Gastroesophageal sphincter (tissue), 4 donors: ENCODE measurements at places on chromosomes 11 and 22. TPM values are rescaled to one million over a fixed set of nuclear protein-coding genes. Genes with fewer than 3 reads are reported as not detected.
A peak's percentile ranks its signal among the peaks of the same experiment; 100 is the strongest.

DNA sequence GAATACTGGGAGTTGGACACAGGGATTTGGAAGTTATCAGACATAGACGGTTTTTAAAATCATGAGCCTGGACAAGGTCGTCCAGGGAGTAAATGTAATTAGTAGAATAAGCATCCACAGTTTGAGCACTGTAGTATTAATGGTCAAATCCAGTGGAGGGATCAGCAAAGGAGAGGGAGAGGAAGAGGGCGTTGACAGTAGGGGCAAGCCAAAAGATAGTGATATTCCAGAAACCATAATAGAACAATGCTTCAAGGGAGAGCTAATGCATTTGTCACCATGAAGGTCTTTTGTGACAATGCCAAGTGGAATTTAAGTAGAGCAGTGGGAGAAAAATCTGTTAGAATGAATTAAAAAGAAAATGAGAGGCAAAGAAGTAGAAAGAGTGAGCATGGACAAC lies 68.9 kb upstream of the SLC5A12 start:
- no peak for ATAC-seq

DNA sequence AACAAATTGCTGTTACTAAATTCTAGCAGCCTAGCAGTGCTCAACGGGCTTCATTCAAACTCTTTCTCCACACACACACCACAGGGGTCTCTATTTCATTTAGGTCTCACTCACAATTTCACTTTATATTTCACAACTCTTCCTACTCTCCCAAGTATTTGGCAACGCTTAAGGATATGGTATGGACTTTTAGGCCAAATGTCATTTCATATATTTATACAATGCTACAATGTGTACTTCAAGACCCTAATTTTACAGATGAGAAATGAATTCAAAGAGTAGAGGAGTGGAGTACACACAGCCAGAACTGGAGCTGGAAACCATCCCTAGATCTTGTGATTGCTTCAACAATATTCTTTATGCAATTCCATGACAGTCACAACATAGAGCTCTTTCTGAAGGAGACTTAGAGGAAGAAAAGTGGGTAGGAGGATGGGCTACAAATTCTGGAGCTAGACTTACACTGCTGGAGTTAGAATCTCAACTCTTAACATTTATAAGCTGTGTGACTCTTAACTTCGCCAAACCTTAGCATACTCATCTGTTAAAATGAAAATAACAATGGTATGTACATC lies 2.5 kb upstream of the MS4A13 start:
- no peak for ATAC-seq

DNA sequence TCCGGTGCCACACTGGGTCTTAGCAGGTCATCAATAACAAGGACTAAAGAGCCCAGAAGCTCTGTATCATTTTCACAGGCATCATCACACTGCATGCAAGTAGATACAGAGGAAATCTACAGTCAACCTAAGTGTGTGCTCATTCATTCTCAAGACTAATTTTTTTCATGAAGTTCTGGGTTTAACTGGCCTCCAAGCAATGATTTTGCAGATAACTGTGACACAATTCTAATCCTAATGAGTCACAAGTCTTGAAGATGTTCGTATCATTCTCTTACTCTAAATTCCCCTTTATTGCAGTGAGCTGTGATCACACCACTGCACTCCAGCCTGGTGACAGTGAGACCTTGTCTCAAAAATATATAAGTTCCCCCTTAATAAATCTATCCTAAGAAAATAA lies 2.5 kb downstream of the OR52W1 start:
- ATAC-seq, result no peak

- peak; percentile 90 for ATAC-seq
Measured at GRCh38 chr11:606245-606644, 9.5 kb downstream of the IRF7 start.

- ATAC-seq, result no peak
Measured at GRCh38 chr11:79852176-79852575, 411.3 kb upstream of the TENM4 start.

- ATAC-seq, result peak; percentile 75
Measured at GRCh38 chr22:46547883-46548244, 10.4 kb upstream of the CELSR1 start.

DNA sequence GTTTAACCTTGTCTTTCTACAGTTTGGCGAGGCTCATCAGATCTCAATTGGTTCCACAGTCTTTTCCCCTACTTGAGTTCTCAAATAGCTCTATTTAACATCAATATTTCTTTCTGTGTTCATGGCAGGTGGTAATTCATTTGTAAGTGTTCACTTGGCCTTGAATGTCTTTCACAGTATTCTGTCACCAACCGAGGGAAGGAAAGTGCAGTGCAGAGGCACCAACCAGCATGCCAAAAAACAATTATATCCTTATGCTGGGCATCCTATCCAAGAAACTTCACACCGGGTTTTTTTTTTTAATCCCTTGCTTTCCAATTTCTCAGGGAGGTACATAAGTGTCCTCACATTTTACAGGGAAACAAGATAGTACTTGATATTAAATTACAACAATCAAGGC lies 55.0 kb upstream of the ZC3H12C start:
- no peak for ATAC-seq

GRCh38 chr11:43555816-43556611 lies 124.5 kb upstream of the HSD17B12 start:
- peak; percentile 73 for ATAC-seq

DNA sequence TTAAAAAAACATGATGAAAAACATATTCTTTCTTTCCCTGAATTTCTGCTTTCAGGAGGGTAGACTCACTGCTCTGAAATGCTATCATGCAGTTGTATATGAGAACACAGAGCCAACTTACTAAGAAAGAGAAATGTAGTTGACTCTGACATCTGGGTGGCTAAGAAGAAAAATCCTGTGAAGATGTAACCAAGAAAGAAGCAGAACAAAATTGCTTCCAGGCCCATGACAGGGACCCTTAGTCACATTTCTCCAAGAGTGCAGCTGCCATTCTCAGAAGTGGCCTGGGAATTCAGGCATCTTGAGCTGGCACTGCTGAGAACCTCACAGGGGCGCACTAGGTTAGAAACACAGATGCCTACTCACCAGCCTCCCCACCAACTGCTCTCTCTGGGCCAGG lies 73.6 kb downstream of the RPL27A start:
- ATAC-seq, result peak; percentile 23

- no peak for ATAC-seq
Measured at GRCh38 chr11:131191606-131192005, 178.8 kb upstream of the NTM start.

GRCh38 chr11:119722281-119722794 lies 6.7 kb downstream of the NECTIN1 start:
- ATAC-seq, result no peak

GRCh38 chr11:57349491-57350274 lies 11.5 kb downstream of the P2RX3 start:
- peak; percentile 72 for ATAC-seq

GRCh38 chr11:32137263-32137662 lies 46.4 kb downstream of the RCN1 start:
- ATAC-seq, result peak; percentile 80

- ATAC-seq, result no peak
Measured at GRCh38 chr11:111069066-111069465, 176.5 kb upstream of the POU2AF2 start.

GRCh38 chr22:37559901-37560607 lies at the start of gene CDC42EP1:
CDC42EP1 (plus strand) TSS chr22:37560480; CDS start chr22:37566350, 5,870 bp downstream.
- ATAC-seq, result peak; percentile 68

GRCh38 chr22:38401336-38402084 lies 53.5 kb downstream of the KCNJ4 start:
- ATAC-seq, result no peak

DNA sequence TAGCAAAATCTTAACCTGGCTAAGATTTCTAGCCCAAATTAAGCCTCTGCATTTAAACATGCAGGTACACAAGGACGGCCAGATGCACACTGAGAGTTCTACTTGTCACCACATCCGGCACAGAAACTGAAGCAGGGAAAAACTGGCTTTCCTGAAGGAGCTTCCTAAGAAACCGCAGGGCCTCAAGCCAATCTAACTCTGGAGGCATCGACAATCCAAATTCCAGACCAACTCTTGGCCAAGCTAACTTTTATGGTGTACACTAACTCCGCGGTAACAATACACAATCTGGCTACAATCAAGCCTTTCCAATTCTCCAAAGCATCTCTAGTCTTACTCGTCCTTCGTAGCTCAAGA lies 1.2 kb downstream of the MSANTD2 start:
- no peak for ATAC-seq

GRCh38 chr11:85137597-85137996 lies 489.5 kb downstream of the DLG2 start:
- ATAC-seq, result no peak

DNA sequence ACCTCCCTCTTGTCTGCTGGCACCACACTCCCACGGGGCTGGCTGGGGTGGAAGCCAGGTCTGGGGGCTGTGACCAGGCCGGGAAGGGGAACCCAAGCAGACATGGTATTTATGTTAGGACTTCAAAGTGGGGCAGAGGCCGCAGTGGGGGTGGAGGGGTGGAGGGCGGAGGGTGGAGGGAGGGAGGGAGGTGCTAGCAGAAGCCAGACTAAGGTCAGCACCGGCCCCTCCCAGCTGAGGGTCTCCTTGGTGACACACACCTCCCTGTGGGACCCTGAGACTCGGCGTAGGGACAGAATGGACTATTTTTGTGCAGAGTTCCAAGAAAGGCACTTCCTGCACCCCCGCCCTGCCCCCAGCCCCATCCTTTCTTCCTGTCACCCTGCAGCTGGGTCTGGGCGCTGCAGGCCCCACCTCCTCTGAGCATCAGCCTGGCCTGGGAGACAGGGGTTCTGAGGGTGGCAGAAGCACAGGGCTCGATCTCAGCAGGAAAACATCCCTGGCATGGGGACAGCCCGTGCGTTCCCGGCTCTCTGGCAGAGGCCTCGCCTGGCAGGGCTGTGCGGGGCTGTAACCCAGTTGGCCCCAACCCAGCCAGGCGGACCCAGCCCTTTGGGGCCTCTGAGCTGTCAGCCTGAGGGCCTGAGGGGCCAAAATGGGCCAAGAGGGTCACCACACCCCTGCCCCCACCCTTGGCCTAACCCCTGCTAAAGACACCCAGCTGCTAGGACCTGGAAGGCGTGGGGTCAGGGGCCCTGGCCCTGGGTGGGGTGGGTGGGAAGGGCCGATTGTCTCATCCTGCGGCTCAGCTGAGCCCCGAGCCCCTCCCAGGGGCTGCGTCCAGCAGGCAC lies 9.6 kb upstream of the CD248 start:
- ATAC-seq, result peak; percentile 59

- no peak for ATAC-seq
Measured at GRCh38 chr11:115345840-115346239, 158.4 kb downstream of the CADM1 start.

GRCh38 chr11:103681855-103682254 lies 354.6 kb upstream of the DDI1 start:
- ATAC-seq, result no peak

GRCh38 chr11:113808931-113809330 lies 29.3 kb downstream of the CLDN25 start:
- ATAC-seq, result no peak

- ATAC-seq, result no peak
Measured at GRCh38 chr11:75024764-75025211, 36.1 kb downstream of the NEU3 start.

DNA sequence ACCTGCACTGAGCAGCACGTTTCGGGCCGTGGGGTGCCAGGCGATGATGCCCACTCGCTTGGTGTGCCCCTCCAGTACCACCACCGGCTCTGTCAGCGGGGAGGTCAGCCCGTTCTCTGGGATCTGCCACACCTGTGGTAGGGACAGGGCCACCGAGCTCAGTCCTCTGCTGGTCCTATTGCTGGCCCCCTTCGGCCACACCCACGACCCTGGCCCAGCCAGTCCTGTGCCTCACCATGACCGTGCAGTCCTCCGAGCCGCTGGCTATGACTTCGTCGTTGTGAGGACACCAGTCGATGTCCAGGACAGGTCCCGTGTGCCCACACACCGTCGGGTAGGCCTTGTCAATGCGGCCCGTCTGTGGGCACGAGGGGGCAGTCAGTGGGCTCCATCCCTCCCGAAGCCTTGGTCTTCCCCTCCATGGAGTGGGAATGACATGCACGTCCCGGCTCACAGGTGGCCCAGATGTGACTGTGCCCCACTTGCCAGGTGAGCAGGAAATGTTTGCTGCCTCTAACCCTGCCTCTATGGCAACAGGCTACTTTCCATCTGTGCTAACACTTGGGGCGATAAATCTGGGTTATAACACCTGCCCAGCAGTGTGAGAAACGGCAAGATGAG lies 1.4 kb downstream of the CORO1B start:
- ATAC-seq, result no peak

- ATAC-seq, result no peak
Measured at GRCh38 chr22:23203452-23204124, 23.3 kb downstream of the BCR start.

DNA sequence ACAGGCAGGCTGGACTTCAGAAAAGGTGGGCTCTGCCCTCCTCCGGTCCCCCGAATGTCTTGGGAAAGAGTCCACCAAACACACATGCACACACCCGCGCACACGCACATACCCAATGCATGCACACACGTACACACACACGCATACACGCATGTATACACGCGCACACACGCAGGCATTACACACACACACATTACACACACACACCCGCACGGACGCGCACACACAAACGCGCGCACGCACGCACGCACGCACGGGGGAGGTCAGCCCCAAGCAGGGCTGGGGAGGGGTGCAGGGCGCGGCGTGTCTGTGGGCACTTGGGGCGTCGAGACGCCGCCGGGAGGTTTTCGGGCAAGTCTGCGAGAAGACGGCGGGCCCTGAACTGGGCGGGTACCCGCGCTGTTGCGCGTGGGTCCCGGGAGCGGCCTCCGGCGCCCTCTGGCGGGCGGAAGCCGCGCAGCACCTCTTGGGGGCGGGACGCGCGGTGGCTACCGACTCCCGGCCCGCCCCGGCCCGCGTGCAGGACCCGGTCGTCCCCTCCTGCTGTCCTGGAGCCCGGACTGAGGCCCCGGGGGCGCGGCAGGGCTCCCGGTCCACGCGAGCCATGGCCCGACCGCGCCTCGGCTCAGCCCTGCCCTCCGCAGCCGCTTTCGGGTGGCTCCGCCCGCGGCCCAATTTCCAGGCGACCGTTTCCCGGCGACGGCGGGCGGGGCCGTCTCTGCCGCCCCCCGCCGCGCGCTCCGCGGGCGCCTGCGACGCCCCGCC lies 3.6 kb downstream of the SEPTIN5 start:
- peak; percentile 80 for ATAC-seq

GRCh38 chr11:2591805-2592204 lies 108.0 kb downstream of the KCNQ1OT1 start:
- ATAC-seq, result no peak

- peak; percentile 60 for ATAC-seq
Measured at GRCh38 chr11:123509737-123510578, 79.9 kb downstream of the GRAMD1B start.

GRCh38 chr11:15171956-15172355 lies 57.2 kb downstream of the INSC start:
- ATAC-seq, result no peak

Gene OR8B8
- total RNA-seq, result not detected

Gene KCNJ1
- total RNA-seq, result 0.27 TPM

Gene DAGLA
- 2.9 TPM for total RNA-seq

Gene TSKU
- total RNA-seq, result 23.5 TPM

Gene TRIM6
- 5.6 TPM for total RNA-seq

Gene SSTR3
- total RNA-seq, result not detected

Gene TENM4
- total RNA-seq, result 12.3 TPM

Gene MMP8
- 0.23 TPM for total RNA-seq

Gene FADS3
- 41.6 TPM for total RNA-seq

Gene CNGA4
- total RNA-seq, result not detected

Gene OR8D4
- not detected for total RNA-seq

Gene ISX
- not detected for total RNA-seq

Gene BACE1
- total RNA-seq, result 19.2 TPM
